ENCODE measurements at places on chromosomes 11 and 22.

DNA sequence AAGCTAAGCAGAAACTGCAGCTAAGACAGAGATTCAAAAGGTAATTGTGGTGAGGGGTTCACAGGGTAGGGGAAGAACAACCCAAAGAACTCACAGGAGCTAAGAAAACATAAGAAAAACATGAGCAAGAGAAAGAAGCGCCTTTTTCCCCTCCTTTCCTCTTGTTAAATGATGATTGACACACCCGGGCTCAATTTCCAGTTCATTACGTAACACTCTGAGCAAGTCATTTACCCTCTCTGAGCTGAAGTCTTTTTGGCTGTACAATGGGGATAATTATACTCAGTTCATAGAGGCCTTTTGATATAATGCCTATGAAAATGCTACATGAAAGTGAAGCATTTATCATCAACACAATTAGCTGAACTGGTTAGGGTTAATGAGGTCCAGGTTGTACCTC is 17.2 kb downstream of the LRP4 start:
- no peak for DNase-seq

GRCh38 chr11:28627690-28628255 is 519.6 kb downstream of the METTL15 start:
- no peak for DNase-seq

GRCh38 chr22:38861170-38861876 is 10.7 kb downstream of the CBX6 start:
- no peak for DNase-seq

DNA sequence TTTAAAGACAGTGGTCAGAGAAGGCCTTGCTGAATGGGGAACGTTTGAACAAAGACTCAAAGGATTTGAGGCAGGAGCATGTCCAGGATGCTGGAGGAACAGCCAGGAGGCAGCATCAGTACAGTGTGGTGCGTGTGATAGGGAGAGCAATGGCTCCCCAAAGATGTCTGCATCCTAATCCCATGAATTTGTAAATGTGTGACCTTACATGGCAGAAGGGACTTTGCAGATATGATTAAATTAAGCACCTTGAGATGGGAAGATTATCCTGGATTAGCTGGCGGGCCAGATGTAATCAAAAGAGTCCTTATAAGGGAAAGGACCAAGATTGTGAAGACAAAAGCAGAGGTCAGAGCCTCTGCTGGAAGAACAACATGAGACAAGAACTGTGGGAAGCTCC is 24.6 kb upstream of the FAT3 start:
- no peak for DNase-seq

GRCh38 chr11:73099512-73100266 is 42.4 kb downstream of the FCHSD2 start:
- DNase-seq, result no peak

DNA sequence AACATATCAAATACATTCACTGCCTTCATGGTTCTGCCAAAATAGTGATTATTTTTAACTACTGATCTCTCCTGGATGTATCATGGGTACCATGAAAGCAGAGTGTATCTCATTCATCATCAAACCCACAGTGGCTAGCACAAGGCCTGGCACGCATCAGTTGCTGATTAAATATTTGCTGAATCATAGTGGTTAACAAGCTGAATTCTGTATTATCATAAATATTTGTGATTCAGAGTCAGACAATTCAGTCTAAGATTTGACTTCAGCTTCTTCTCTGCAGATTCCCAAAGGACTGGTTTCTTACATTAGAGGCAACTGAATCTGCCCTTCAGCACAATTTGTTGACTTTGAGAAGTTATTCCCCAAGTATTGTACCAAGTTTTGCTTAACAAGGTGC is 715.8 kb upstream of the LRRC4C start:
- DNase-seq, result no peak

GRCh38 chr11:128726458-128727139 is 32.7 kb downstream of the FLI1 start:
- DNase-seq, result no peak

- DNase-seq, result peak; percentile 23
Observed at GRCh38 chr11:7571640-7572000, 57.8 kb downstream of the PPFIBP2 start.

- DNase-seq, result no peak
Observed at GRCh38 chr11:102583141-102583873, 41.8 kb downstream of the MMP20 start.

- no peak for DNase-seq
Observed at GRCh38 chr11:67120881-67121710, 2.0 kb downstream of the KDM2A start.

- no peak for DNase-seq
Observed at GRCh38 chr22:49008682-49009235, 818.9 kb downstream of the BRD1 start.

GRCh38 chr11:35174666-35175065 is 35.7 kb downstream of the CD44 start:
- DNase-seq, result no peak

DNA sequence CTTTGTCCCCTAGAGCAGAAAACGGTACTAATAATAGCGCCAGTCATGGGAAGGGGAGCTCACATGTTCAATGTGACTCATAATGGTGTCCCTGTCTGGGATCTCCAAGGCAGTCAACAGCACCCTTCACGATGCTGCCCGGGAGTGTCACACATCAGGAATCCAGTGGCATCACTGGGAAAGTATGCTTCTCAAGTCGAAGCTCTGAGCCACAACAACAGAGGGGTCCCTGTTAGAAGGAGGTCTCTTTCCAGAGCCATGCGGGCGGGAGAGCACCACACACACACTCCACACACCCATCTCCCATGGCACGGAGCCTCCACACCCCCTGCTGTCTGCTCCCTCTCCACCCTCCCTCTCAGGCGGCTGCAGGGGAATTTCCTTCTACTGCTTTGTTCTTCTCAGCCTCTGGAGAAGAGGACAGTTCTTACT is 119.7 kb downstream of the ETS1 start:
- DNase-seq, result no peak

GRCh38 chr22:27273436-27273835 is 528.1 kb downstream of the MN1 start:
- DNase-seq, result no peak

DNA sequence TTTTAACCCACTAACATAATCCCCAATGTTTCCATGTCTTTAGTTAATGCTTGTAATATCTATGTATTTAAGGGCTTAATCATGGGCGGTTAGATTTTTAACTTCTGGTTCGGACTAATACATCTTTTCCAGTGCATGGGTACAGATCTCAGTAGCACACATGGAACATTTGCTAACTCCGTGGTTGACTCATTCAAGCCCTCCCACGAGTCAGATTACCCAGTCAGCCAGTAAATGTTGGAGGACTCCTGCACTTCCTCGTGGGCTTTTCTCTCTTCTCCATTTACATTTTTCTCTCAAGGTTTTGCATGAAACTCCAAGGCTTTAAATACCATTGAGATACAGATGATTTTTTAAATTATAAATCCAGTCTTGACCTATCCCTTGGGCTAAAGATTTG is 313.9 kb downstream of the ST3GAL4 start:
- no peak for DNase-seq

GRCh38 chr11:12007769-12008737 is at the start of gene DKK3:
DKK3 (minus strand) TSS chr11:12008626; CDS start chr11:12008582, 44 bp downstream.
- no peak for DNase-seq

DNA sequence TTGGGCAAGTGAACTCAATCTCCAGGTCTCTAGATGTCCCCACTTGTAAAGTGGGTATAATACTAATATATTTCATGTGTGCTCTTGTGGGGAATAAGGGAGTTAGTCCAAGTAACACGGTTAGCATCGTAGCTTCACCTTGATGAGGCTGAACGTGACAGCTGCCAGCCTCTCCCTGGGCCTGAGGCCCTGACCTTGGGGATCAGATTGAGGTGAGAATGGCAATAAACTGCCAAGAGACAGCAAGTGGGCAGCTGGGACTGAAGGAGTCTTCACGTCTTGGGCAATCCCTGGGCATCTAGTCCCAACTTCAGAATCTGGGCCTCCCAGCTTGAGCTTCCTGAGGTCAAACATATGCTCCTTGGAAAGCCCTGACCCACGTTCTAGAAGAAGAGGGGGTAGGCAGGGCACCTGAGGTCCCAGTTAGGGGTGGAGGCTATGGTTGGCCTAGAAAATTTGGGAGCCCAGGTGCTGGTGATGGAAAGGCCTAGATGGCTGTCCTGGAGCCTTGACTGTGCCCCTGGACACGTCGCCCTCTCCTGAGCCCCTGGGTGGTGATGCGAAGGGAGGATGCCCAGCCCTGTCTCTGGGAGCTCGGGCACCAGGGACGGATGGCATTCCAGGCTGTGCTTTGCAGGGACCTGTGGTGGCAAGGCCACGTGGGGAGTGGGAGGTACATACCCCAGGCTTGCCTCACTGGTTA is 23.4 kb downstream of the ADAMTS15 start:
- no peak for DNase-seq

DNA sequence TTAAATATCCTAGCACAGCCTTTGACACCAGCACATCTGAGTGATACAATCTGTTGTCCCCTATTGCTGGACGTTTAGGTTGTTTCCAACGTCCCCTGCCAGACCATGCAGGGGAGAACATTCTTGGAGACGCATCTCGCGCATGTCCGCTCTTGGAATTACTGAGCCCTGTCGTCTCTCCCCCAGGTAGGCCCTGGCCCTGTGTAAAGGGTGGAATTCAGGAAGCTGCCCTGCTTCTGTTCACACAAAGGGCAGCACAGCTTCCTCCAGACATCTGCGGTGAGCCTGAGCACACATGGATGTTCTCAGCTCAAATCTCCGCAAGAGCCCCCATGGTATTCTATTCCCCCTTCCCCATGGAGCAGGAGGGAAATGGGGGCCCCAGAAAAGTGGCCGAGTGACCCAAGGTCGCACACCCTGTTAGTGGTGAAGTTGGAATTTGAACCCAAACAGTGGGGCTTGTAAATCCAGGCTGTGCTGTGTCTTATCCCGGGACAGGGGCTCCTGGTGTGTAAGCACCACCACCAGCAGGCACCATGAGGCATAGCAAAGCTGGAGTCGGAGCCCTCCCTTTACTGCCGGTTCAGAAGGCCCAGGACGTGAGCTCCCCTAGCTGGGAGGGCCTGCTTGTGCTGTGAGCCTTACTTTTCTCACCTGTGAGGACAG is 5.0 kb upstream of the FGF19 start:
- no peak for DNase-seq

GRCh38 chr11:73760135-73760678 is 667 bp downstream of the RAB6A start:
- no peak for DNase-seq

GRCh38 chr11:92545906-92546471 is 321.4 kb downstream of the FAT3 start:
- DNase-seq, result no peak

DNA sequence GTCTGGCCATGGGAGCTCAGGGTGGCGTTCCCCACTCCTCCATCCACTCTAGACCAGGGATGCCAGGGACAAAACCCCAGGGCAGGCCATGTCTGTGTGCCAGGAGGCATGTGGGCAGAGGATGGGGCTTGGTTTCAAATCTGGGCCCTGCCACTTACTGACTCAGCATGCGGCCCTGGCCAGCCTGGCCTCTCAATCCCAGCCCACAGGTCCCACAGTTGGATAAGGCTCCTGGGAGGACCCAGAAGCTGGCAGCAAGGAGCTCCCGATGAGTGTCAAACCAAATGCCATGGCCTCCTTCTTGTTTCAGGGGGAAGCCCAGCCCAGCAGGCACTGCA is 1290.4 kb downstream of the BRD1 start:
- DNase-seq, result no peak

- DNase-seq, result no peak
Observed at GRCh38 chr11:46210133-46210636, 67.3 kb upstream of the CREB3L1 start.

- no peak for DNase-seq
Observed at GRCh38 chr22:24386937-24387471, 40.4 kb upstream of the ADORA2A start.

GRCh38 chr11:130636722-130637464 is 188.4 kb downstream of the ADAMTS15 start:
- no peak for DNase-seq

- DNase-seq, result no peak
Observed at GRCh38 chr22:39130152-39130704, 22.3 kb downstream of the CBX7 start.

DNA sequence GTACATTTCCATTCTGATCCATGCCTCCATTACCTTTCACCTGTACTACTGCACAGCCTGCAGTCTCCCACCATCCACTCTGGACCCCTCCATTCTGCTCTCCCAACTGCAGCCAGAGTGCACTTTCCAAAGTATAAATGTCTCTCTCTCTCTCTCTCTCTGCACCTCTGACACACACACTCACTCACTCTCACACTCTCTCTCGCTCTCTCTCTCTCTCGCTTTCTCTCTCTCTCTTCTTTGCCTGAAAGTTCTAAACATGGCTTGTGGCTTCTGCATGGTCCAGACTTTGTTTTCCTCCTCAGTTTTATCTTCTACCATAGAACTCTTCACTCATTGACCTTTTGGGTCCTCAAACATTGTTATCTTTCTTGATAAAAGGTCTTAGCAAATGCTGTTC is 76.6 kb downstream of the WNT11 start:
- no peak for DNase-seq

- DNase-seq, result no peak
Observed at GRCh38 chr11:45217991-45218390, 68.2 kb downstream of the SYT13 start.

GRCh38 chr22:30947816-30948454 is 20.6 kb downstream of the MORC2 start:
- no peak for DNase-seq

- DNase-seq, result no peak
Observed at GRCh38 chr11:128734103-128734831, 40.4 kb downstream of the FLI1 start.

- no peak for DNase-seq
Observed at GRCh38 chr22:19942157-19943081, 801 bp upstream of the TXNRD2 start.

DNA sequence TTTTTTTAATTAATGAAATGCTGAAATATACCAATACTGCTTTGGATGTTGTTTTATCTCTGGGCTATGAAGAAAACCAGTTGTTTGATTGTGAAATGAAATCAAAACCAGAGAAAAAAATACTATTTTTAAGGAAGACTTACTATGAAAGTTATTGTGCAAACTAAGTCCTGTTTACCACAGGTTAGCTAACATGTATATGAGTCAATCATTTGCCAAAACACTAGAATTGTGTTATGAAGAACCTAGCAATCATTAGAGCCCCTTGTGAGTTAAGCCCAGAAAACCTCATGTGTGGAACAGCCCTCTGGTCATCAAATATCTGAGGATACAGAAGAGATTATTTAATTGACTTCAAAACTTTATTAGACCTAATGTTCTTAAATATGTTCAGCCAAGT is 83.7 kb downstream of the FAT3 start:
- no peak for DNase-seq

DNA sequence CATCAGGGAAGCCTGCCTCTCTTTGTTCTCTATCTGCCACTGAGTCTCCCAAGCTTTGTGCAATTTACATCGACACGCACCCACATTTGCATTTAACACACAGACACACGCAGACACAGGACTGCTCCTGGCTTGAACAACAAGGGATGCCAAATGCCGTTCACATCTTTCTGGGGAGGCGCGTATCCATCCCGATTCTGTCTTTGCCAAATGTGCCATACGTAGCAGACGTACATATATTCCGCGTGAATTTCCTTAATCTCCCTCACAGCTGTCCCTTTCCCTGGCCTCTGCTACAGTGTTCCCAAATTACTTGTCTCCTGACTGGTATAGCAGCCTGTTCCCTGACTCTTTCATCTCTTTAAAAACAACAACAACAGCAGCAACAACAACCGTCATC is 409.5 kb downstream of the MIAT start:
- no peak for DNase-seq
